Retinal pigment epithelial cell (primary cell): ENCODE measurements at places on chromosomes 2 and 18.

GRCh38 chr2:20113986-20114938 lies 62.8 kb upstream of the LAPTM4A start:
- DNase-seq: no peak

DNA sequence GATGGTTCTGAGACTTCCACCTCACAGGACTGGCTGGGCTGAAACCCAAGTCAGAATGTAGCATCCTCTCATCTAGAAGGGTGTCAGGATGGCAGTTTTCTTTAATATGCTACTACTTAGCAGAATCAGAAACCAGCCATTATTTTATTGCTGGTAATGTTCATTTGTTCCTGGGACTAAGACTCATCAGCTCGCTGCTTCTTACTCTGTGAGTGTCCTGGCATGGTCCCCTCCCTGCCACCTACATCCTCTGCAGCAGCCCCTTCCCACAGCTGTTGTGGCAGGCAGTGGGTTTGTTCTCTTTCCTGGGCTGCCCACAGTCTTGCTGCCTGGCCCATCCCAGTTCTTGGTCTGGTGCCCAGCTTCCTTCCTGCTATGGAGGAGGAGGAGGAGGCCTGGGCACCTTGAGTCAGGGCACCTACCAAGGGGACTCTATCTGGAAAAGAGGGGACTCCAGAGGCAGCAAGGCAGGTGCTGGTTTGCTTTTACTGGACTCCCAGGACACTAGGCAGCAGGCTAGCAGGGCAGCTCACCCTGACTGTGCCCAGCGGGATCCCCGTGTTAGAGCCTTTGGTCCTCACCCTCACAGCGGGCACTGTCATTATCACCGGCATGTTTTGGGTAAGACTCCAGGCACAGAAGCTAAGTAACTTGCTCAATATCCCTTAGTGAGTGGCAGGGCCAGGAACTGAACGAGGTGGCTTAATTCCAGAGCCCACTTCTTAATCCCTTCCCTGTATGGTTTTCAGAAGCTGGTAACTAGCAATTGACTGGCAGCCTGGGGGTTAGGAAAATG lies 62.1 kb downstream of the LRRFIP1 start:
- no peak for DNase-seq

DNA sequence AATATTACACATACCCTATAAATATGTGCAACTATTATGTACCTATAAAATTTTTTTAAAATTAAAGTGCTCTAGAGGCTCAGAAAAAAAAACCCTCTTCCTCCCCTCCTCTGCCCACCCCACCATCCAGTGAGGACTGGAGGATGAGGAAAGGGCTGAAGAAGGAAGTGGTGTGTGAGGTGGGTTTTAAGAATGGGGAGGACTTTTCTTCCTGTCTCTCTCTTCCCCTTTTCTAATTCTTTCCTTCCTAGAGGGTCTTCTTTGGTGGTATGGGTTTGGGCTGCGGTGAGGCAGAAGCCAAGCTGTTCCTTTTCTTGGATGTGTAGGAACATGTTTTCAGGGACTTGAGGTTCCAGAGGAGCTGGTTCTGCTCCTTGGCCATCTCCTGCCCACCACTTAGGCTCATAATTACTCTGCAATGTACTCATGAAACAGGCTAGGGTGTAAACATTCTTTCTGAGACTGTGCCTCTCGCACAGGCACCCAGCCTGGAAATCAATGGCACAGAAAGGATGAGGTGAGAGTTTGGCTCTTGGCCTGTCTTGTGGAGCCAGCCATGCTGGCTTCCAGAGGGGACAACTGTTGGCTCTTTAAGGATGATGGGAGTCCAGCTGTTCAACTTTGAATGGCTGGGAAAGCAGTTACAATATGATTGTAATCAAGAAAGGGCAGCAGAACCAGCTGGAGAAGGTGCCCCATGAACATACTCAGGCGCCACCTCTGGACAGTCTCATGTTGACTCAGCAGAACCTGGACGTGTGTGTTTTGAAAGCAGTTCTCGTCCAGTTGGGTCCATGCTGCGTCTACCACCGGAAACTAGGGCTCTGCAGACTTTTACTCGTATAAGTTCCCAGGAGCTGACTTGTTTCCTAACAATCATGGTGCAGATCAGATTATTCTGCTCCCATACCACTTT lies 38.3 kb downstream of the IL1RL2 start:
- no peak for DNase-seq

GRCh38 chr2:96262306-96262705 lies 3.5 kb downstream of the TMEM127 start:
- no peak for DNase-seq
